Fibroblast of lung (primary cell): ENCODE measurements at places on chromosomes 7 and 10. TPM values are rescaled to one million over a fixed set of nuclear protein-coding genes. Genes with fewer than 3 reads are reported as not detected.

Gene OR6V1
- total RNA-seq, result not detected in 2 replicates

Gene PDLIM1
- total RNA-seq, result 12.1 and 24.3 TPM in 2 replicates

GRCh38 chr7:41037691-41038090, 665.2 kb downstream of the INHBA start:
- DNase-seq, result no peak

DNA sequence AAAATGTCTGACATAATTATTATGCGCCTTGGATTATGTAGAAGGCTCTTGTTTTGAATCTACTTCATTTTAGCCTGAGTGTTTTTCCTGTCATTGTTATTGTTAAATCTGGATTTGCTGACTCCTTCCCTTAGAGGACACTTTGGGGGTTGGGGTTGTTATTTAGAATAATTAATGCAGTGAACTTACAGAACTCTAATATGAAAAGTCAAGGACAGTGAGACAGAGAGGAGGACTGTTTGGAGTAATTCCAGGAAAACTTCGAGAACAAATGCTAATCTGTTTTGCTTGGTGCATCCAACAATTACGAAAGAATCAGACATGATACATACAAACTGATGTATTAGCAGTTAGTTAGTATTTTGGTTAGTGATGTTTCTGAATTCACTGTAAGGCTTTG, 146.1 kb downstream of the ABCA13 start:
- no peak for DNase-seq

- DNase-seq, result peak; percentile 24
Observed at GRCh38 chr10:105586451-105587098, 945.5 kb downstream of the SORCS3 start.
